ENCODE measurements at places on chromosomes 16 and 17.

DNA sequence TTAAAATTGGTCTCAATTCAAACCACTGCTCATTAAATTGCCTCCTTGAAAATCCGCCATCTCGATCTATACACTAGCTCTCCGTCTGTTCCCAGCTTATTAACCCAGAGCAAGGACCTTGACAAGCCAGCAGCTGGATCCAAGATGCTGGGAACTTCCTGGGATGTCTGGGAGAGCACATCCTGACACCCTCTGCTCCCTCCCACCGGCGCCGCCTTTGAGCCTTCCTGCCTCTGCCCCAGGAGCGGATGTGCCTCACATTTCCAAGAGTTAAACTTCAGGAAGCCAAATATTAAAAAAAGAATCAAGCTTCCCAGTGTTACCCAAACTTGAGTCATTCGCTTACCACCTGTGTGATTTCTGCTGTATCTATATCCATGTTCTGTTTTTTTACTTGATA is 107.9 kb downstream of the HAPSTR1 start:
- DNase-seq, result no peak

- DNase-seq, result no peak
These were observed 31.3 kb upstream of the TNS4 start for GRCh38 chr17:40532520-40533253.

GRCh38 chr17:48002266-48002915 is 31.5 kb downstream of the CDK5RAP3 start:
- DNase-seq, result peak; percentile 86

- DNase-seq, result peak; percentile 19
These were observed 3.1 kb upstream of the C17orf58 start for GRCh38 chr17:67999291-67999911.

DNA sequence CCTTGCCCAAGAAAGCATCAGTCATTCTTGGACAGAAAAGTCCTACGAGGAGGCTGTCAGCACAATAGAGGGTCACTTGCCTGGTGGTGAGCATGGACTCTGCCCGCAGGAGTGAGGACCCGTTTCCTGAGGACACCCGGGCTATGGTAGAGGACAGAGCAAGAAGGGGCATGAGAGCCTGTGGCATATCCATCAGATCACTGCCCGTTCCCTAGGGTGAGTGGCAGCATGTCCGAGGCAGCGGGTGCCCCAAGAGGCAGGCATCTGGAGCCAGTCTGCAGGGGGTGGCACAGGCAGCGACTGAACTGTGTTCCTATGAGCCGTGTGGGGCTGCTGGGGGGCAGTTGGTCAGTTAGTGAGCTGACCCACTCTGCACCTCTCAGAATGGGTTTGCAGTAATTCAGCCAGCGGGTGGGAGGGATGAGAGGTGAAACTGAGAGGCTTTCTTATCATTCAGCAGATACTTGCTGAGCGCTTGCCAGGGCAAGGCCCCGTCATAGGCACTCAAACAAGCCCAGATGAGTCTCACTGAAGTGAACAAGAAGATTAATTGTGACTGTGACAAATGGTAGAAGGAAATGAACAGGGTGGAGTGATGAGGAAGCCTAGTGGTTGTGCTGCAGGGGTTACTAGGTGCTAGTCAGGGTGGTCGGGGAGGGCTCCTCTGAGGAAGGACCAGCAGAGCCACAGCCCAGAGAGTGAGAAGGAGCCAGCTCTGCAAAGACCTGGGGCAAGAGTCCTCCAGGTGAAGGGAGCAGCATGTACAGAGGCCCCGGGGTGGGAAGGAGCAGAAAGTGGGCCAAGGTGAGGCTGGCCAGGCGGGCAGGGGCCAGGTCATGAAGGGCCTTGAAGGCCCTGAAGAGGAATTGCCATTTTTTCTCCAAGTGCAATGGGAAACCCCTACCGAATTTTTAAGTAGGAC is 87.9 kb downstream of the CLEC16A start:
- DNase-seq, result no peak

All from H4 (cell line).